Muscle of leg (tissue), 16 donors: ENCODE measurements at places on chromosomes 6 and 20.
A peak's percentile ranks its signal among the peaks of the same experiment; 100 is the strongest.

DNA sequence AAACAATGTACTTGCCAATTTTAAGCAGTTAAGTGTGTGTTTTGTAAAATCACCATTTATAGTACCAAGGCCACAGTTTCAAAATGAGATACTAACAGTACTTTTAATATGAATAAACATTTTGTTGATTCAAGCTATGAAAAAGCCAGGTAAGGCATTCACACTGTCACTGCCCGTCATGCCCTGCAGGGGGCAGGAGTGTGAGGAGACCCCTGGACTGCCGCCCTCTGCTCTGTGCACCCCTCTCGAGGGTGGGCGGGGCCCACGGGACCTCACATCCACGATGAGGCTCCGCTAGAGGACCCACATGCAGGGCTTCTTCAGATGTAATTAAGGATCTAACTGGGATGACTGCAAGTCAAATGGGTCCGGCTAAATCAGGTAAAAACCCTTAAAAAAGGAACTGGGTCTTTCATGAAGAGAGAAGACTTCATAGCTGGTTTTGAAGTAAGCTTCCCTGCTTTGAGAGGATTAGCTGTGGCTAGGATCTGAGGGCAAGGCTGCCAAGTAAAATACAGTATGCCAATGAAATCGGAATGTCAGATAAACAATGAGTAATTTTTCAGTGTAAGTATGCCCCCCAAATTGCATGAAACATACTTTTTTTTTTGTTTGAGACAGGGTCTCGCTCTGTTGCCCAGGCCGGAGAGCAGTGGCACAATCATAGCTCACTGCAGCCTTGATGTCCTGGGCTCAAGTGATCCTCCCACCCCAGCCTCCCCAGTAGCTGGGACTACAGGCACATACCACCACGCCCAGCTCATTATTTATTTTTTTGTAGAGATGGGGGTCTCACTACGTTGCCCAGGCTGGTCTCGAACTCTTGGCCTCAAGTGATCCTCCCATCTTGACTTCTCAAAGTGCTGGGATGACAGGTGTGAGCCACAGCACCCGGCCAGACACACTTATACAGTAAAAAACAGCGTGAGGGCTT, 18.7 kb downstream of the DIDO1 start:
- no peak for DNase-seq

DNA sequence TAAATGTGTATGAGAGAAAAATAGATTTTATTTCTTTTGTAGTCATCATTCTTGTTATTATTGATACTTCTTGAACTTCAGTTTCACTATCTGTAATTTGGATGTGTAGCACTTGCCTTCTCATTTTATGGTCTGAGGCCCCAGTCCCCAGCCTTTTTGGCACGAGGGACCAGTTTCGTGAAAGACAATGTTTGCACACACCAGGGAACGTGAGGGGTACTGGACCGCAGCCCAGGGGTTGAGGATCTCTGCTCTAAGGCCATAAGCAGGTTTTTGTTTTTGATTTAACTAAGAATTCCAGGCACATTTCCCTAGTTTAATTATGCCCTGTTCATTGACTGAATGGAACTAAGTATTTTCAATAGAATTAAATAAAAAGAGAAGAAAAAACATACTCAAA, 261.5 kb downstream of the BMP2 start:
- DNase-seq: no peak

DNA sequence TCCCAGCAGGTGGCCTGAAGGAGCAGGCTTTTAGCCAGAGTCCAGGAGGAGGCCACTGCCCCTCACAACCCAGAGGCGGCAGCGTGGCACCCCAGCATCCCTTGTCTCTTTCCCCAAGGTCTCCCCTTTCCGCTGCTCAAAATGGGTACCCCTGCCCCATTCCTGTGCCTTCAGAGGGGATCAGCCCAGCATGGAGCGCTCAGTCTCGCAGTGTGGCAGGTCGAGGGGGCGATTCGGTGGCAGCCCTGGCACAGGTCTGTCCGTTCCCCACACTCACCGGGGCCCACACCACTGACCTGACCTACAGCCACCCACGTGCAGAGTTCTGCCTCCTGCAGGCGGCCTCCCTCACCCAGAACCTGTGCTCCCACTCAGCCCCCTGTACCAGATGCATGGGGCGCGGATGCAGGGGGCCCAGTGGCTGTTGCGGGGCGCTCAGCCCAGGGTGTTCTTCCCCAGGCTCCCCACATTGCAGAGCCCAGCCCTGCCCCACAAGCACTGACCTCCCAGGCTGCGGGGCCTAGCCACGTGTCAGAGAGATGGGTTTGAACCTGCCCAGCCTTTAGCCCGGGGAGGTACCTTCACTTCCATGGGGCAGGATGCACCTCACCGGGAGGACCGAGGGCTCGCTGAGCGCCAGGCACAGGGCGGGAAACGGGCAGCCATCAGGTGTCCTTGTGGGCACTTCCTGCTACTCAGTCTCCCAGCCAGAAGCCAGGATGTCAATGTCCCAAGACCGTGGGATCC, 41.8 kb downstream of the DSTN start:
- DNase-seq: no peak

DNA sequence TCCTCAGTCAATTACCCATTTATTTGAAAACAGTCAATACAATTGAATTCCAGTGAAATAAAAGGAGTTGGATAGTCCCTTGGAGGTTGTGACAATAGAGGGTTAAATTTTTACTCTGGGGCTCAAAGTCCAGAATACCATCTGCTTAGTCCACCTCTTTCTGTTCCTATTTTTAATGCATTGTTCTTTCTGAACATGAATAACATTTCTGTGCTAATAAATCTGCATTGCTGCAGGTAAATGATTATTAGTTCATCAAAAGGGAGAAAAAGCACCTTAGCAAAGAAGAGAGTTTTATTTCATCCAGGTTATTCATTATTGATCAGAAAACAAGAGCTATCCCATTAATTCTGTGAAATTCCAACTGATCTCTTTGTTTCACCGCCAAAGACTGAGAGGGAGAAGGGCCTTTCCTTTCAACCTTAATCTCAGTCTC, 166.1 kb upstream of the OLIG3 start:
- DNase-seq: no peak

DNA sequence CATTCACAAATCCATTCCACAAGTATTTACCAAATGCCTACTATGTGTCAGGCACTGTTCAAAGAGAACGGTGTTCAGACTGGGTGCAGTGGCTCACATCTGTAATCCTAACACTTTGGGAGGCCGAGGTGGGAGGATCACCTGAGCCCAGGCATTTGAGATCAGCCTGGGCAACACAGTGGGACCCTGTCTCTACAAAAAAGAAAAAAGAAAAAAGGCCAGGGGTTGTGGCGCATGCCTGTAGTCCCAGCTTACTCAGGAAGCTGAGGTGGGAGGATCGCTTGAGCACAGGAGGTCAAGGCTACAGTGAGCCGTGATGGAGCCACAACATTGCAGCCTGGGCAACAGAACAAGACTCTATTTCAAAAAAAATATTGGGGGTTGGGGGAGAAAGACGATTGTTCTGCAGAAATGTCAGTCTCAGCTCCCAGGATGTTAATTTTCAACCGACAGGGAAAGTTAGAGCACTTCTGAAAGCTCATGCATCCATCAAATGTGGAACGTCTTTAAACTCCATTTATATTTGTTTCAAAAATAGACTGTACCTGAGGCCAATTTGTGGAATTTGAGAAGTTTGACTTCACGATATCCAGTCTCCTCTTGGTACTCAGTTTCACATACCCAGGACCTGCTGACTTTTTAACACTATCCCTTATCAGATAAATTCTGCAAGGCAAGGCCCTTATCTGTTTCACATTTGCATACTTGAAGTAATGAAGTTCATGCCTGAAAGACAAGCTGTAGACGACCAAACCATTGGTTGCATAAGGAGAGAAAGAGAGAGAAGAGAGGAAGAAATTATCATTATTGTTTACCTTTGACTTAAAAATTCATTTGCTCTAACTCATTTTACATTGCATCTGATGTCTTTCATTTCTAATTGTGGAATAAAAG, 14.8 kb upstream of the BTN3A2 start:
- DNase-seq: no peak

GRCh38 chr6:156121973-156122372, 655.2 kb upstream of the ARID1B start:
- no peak for DNase-seq

GRCh38 chr6:81362246-81362645, 390.2 kb downstream of the TENT5A start:
- DNase-seq: no peak

DNA sequence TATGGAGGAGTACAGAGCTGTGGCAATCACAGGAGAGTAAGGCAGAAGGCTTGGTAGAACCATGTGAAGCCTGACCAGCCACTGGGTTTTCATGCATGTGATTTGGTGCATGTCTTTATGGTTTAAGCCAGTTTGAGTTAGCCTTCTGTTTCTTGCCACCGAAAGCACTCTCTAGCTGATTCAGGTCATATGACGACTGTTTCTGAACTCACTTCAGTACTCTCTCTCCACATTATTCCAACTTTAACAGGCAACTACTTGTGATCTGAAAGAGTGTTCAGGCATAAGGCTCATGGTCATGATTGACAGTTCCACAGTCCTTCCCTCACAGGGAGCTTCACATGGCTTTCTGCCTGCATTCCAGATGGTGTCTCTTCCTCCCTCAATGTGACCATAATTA, 63.3 kb upstream of the TAB2 start:
- peak; percentile 32 for DNase-seq
